Ovary (tissue), 10 donors: ENCODE measurements at places on chromosomes 7 and 10. TPM values are rescaled to one million over a fixed set of nuclear protein-coding genes. Genes with fewer than 3 reads are reported as not detected.

GRCh38 chr7:82036146-82036886, 266.5 kb upstream of the HGF start:
- DNase-seq, result no peak

GRCh38 chr10:52019077-52019555, 295.0 kb upstream of the DKK1 start:
- DNase-seq, result no peak

DNA sequence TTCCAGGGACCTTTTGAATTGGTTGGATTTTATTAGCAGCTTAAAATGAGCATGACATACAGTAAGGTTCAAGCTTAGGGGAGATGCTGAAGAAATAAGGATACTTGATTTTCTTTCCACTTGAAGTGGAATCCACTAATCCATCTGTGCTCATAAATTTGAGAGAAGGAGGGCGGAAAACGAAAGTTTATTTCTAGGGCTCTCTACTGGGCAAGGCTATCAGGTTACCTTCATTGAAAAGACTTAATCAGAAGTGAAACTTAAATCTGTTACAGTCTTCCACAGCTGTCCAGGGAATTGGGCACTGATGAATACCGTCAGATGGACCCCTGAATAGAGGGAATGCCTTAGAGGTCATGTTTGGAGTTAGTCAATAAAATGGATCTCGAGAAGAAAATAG, 21.8 kb downstream of the AUTS2 start:
- no peak for DNase-seq

DNA sequence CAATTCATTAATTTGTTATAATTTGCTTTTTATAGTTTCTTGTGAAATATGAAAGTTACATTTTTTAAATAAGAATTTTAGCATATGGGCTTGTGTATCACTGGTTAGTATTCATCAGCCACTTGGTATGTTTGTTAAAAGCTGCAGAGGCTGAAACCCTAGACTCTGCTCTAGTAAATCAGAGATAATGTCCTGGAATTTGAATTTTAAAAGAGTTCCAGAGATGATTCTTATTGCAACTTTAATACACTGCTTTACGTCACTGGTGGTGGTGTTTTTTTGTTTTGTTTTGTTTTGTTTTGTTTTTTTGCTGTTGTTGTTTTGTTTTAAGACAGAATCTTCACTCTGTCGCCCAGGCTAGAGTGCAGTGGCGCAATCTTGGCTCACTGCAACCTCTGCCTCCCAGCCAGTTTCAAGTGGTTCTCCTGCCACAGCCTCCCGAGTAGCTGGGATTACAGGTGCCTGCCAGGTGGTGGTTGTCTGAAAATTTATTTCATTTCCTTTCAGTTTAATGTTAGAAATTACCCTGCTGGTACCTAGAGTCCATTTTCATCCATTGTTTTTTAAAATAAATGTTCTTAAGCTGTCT, 43.8 kb downstream of the PTPN12 start:
- DNase-seq, result no peak

The RPEL1 gene
- polyA plus RNA-seq, result not detected

- no peak for DNase-seq
Measured at GRCh38 chr10:78300526-78300925, 266.9 kb downstream of the RPS24 start.

The FEZF1 gene
- polyA plus RNA-seq, result not detected

The ANKRD61 gene
- polyA plus RNA-seq, result not detected

The SMKR1 gene
- 0.50 TPM for polyA plus RNA-seq

- DNase-seq, result no peak
Measured at GRCh38 chr7:19957664-19958063, 184.2 kb upstream of the TMEM196 start.

- no peak for DNase-seq
Measured at GRCh38 chr7:47056731-47057130, 525.2 kb downstream of the TNS3 start.

DNA sequence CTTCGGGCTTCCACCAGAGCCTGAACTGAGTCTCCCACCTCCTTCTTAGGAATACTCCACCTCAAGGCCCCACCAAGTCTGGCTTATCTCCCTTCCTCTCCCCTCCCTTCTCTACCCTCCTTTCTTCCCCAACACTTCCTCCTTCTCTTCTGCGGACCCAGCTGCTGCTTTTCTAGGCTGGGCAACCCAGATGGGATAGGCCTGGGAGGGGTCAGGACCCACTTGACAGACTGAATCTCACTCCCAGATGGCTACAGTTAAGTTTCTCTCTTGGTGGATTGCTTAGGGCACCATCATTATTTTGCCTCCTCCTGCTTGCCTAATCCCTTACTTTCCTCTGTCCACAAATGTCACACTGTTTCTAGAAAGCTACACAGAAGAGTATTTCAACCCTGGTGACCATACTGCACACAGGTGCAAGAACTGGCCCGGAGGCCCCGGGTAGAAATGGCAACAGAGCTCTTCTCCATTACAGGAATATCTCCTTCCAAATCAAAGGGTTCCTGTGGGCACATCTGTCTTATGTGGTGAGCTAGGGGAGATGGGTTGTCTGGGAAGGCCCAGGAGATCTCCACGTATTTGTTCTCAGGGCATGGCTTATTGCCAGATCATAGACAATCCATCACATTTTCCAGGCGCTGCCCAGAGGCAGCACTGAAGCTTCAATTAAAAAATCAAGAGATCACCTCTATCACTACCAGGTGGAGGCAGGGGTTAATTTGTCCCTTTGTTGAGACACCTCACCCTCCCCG, 5.1 kb upstream of the HOXA11 start:
- no peak for DNase-seq

DNA sequence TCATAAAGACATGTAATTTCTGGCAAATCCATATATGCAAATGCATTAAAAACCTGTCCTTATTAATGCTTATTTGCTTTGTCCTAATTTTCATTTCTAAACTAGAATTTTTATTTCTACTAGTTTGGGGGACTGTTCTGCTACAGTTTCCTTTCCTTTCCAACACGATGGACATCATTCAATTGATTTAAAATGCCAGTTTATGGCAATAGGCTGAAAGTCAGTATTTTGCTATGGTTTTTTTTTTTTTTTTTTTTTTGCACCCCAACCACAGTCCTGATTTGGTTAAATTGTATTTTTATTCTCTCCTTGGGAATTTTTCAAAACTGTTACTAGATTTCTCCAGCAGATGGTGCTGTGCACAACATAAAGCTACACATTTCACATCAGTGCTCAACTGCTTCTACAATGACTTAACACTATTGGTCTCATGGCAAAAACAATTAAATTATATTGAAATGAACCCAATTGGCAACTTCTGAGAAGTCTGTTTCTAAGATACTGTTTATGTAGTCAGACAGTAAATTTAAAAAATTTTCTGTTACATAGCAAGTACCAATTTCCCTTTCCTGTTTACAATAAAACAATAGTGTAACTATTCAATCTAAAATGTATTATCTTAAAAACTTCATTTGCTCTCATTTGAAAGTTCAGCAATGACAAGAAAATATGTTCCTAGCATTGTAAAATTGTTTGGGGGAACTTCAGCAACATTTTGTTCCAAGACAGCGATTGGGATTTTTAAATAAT, 193.8 kb upstream of the CCDC6 start:
- no peak for DNase-seq

- no peak for DNase-seq
Measured at GRCh38 chr7:99420213-99420612, 11.4 kb downstream of the BUD31 start.

GRCh38 chr10:74937266-74937856, 111.0 kb downstream of the KAT6B start:
- no peak for DNase-seq

The TMEM225B gene
- 0.84 TPM for polyA plus RNA-seq

The EMX2 gene
- 62.1 TPM for polyA plus RNA-seq

GRCh38 chr10:122530177-122530576, 30.4 kb upstream of the DMBT1 start:
- no peak for DNase-seq

- DNase-seq, result no peak
Measured at GRCh38 chr7:85191383-85191782, 4.5 kb upstream of the SEMA3D start.
